ENCODE measurements at places on chromosomes 4 and X.

- DNase-seq, result no peak
Measured at GRCh38 chr4:102089850-102090621, 255.2 kb downstream of the SLC39A8 start.

DNA sequence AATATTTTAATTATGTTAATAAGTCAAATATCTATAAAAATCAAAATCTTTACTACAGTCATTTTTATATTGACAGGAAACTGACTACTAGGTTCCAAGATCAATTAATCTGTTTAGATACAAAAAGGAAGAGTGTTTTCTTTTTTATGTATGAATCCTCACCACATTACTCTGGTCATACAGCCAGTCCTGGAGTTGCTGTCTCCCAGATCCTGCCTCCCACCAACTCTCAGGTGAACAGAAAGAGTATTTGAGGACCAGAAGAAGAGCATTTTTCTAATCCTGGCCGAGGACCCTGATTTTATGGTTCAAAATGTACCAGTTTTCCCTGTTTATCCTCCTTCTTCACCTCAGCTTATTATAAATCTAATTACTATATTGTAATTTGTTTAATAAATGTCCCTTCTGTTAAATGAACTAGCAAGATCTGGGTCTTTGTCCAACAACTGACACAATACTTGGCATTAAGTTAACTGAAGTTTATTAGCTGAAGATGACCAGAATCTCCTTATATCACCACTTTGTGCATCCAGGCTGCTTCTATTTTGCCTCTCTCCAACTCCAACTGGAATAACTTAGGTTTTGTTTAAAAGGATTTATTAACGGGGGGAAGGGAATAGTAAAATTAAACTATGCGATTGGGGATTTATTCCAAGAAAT is 224.4 kb upstream of the PCDH7 start:
- DNase-seq, result no peak

- no peak for DNase-seq
Measured at GRCh38 chr4:87122252-87122651, 98.2 kb downstream of the KLHL8 start.

GRCh38 chrX:36581030-36581429 is 427.1 kb upstream of the FAM47C start:
- no peak for DNase-seq

DNA sequence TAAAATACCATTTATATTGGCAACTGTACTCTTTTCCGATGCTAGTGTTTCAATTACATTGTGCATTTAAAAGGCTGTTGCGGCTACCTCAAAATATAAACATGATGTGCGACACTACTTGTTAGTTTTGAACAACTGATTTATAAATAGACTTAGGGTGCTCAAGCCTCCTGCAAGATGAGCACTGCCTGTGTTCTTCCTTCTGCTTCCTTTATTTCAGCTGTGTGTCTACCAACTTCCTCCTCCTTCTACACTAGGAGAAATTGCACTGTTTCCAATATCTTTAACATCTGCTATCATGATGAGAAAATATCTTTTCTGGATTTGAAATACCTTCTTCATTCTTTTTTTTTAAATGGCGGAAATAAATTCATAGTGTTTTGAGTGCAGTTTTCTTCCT is 24.0 kb downstream of the TET2 start:
- DNase-seq, result no peak

DNA sequence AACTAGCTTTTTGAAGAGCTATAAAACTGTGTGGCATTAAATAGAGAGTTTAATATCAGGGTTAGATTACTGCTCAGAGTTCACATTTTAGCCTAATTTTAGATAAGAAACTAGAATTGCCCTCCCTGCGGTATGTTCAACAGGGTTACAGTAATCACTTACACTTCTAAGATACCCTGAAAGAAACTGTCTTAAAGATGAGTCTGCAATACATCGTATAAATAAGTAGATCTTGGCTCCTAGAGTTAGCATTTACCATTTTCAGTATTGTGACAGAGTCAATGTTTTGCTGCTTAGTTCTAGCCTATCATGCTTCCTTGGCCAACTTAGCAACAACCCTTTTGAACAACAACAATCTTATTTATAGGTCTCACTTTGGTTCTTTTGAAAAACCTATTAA is 217.8 kb upstream of the NDST4 start:
- DNase-seq, result no peak

- DNase-seq, result no peak
Measured at GRCh38 chr4:182827166-182827565, 90.0 kb downstream of the DCTD start.

GRCh38 chr4:46594661-46595060 is 204.7 kb upstream of the GABRA2 start:
- DNase-seq, result no peak

DNA sequence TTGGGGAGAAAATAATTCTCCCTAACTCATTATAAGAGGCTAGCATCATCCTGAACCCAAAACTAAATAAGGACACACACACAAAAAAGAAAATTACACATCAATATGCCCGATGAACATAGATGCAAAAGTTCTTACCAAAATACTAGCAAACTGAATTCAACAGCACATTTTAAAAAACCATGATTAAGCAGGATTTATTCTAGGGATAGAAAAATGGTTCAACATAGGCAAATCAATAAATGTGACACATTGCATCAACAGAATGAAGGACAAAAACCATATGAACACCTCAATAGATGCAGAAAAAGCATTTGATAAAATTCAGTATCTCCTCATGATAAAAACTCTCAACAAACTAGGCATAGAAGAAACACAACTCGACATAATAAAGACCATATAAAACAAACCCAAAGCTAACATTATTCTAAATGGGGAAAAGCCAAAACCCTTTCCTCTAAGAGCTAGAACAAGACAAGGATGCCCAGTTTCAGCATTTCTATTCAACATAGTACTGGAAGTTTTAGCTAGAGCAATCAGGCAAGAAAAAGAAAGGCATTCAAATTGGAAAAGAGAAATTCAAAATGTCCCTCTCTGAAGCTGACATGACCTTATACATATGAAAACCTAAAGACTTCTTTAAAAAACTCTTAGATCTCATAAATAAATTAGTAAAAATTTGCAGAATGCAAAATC is 200.9 kb downstream of the NKX6-1 start:
- no peak for DNase-seq

GRCh38 chr4:15674926-15675325 is 6.7 kb upstream of the FAM200B start:
- DNase-seq, result no peak

GRCh38 chrX:72371405-72371804 is 65.7 kb upstream of the CITED1 start:
- DNase-seq, result no peak

DNA sequence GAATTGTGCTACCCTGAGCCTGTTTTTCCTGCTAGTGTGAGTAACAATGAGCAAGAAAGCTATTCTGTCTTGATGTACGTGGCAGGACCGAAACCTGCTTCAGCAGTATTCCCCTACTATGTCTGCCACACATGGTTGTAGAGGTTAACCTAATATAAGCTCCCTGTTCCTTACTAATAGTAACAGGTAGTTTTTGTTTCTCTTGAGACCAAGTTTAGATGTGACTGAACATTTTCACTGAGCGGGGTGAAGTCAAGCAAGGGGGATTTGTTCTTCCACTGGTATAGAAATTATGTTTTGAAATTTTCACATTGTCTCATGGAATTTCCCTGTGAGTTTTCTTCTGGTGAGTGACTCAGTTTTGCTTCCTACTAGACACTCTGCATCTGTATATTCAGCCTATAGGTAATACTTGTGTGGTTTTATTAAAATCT is 37.3 kb downstream of the RRAGB start:
- DNase-seq, result no peak

DNA sequence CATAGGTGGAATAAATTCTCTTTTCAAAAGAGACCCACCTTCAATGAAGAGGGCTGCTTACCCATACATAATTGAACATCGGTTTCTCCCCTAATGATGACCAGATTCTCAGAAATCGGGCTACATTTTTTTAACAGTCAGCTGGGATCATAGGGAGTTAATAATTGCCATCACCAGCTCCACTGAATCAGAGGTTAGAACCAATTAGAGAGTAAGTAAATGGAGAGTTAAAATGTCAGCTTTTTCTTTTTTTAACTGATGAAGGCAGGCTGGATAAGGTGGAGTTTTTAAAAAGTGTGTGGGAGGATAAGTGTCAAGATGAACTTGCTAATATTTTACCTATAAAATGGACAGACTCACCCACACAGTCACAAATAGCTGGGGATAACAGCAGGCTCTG is 584.5 kb upstream of the NR3C2 start:
- no peak for DNase-seq

DNA sequence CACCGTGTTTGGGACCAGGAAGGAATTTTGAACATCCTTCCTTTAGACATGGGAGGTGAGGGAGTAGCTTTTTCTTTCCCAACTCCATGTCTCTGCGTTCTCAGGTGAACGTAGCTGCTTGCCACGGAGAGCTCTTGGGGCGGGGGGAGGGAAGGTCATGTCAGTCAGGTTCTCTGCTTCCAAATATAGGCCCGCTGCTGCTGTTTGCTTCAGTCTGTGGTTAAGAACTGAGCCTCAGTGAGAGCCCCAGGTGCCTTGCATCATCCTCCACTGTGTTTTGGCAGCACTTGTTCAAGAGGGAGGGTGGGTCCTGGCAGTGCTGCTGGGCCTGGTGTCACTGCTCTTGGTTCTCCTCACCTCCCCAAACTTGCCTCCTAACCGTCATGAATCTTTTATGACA is 46.5 kb downstream of the HADH start:
- DNase-seq, result no peak

DNA sequence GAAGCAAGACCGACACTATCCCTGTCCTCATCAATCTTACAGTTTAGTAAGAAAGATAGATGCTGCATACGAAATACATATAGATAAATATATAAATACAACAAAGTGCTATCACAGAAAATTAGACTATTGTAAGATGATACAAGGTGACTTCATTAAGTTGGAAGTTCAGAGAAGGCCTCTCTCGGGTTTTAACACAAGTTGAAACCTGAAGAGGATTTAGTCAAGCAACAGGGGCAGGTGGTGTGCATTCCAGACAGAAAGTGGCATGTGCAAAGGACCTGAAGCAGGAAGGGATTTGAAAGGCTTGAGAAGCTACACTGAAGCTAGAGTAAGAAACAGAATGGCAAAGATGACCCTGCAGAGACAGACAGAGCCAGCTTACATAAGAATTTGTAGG is 36.5 kb downstream of the USP46 start:
- no peak for DNase-seq

- DNase-seq, result no peak
Measured at GRCh38 chr4:123399627-123400358, 3.2 kb downstream of the SPRY1 start.

- DNase-seq, result no peak
Measured at GRCh38 chrX:40933132-40933705, 152.0 kb upstream of the USP9X start.

DNA sequence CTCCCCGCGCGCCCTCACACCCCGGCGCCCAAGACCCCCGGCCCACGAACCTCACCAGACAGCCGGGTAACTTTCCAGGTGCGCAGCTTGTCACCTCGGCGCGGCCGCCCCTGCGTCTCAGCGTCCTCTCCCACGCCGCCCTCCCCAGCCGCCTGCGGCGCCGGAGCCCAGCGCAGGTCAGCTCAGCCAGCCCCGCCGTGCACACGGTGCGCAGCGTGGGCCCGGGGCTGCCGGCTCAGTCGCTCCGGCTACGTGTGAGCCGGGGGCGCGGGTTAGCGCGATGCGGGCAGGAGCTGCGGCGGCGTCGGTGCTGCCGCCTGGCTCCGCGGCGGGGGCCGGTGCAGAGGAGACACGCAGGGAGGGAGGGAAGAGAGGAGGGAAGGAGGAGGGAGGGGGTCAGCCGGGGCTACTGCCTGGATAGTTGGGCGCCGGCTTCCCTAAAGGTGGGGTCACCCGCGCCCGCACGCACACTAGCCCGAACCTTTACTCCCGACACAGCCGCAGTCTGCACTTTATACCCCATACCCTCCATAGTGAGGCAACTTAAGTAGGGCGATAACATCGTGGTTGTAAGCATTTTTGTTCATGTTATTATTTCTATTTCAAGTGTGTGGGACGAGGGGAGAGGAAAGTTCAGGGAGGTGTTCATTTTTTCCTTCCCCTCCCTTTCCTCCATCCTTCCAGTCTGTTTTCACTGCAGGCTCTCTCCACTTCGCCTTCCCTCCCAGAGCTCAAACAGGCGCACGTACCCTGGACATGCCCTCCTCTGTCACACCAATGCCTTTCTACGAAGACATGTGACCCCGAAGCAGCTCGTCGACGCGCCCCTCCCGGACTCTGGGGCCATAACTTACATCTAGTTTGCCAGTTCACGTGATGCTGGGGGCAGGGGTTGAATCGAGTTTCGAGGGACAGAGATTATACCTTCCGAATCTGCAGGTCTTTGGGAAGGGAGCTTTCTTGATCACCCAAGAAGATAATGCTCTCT is at the start of gene PRKG2:
Gene PRKG2, minus strand, starts transcription at position 342 of the 988 bp plus-strand sequence. CDS start 10,175 bp downstream, outside the sequence.
- no peak for DNase-seq

DNA sequence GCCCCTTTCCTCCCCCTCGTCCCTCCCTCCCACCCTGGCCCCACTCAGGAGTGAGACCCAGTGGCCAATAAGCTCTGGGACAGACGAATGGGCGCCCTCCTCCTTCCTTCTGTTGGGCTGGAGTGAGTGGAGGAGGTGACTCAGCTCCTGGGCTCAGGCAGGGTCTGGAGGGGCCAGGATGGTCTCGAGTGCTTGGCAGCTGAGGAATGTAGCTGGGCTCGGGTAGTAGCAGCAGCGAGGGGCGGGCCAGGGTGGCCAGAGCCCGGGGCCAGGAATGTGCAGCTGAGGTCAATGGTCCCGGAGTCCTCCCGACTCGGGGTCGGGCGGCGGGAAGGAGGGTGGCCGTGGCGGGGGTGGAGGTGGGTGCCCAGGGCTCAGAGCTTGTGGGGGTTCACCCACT is 15.0 kb downstream of the G6PD start:
- DNase-seq, result no peak

DNA sequence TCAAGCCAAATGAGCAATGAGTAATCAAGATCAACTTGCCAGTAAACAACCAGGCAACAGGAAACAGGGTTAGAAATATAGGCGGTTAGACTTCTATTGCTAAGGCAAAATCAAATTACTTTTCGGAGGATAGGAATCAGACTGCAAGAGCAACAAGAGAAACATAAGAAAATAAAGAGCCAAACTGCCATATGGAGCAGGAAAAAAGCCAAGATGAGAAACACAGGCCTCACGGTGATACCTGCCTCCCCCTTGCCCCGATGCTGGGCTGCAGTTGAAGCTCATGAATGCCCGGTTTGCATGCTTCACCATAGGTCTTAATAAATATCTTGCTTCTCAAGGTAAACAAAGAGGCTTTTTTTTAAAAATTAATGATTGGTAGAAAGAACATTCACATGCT is 158.4 kb upstream of the MAGEC2 start:
- no peak for DNase-seq
